ENCODE measurements at places on chromosomes 16 and 17.

DNA sequence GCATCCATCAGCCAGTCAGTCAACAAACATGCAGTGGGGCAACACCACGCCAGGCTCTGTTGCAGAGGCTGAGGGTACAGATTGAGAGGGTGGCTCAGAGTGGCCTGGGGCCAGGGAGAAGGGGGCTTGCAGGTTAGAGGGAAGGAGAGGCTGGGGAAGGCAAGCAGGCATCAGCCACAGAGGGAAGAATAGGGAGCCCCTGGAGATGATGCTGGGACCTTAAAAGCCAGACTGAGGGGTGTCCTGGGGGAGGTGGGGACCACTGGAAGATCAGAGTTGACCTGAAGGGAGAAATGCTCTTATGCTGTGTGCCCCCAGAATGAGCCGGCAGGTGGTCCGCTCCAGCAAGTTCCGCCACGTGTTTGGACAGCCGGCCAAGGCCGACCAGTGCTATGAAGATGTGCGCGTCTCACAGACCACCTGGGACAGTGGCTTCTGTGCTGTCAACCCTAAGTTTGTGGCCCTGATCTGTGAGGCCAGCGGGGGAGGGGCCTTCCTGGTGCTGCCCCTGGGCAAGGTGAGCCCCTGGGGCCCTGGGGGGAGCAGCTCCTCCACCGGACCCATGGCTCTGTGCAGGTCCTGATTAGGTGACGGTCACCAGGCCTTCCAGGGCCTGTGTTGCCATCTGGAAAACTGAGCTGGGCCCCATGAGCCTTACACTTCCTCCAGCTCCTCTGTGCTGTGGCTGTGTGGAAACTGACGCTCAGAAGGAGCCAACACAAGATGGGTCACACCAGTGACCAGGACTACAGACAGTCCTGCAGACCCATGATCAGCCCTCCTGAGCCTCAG lies 1.7 kb downstream of the CORO1A start:
- peak; percentile 29 for DNase-seq

- DNase-seq = no peak
Measured at GRCh38 chr17:81551458-81552243, 502 bp downstream of the FAAP100 start.

DNA sequence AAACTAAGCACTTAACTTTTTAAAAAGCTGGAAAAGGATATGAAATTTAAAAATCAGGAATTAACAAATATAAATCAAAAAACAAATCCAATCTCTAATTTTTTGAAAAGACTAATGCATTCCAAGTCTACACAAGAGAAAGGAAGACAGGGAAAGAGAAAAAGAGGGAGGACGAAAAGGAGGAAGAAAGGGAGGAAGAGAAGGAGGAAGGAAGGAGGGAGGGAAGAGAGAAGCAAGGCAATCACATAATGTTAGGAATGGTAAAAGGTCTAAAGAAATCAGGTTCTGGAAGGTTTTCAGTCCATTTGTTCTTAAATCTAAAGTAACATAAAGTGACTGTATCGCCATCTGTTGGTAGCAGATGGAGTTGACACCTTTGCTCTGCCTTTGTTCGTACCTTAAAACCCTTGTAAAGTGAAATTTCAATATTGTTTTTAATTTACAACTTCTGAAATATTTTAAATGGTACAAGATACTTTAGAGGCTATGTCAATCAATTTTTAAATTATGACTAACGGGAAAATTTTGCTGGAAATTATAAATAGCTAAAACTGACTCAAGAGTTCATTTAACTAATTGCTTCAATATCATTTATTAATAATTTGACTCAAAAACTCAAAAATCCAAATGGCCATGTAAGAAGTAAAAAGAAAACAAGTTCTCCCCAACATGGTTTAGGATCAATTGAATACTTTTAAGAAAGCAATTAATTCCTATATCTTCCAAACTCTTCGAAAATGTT lies 20.4 kb upstream of the CDYL2 start:
- DNase-seq = peak; percentile 21

GRCh38 chr16:29317269-29317668 lies 89.2 kb downstream of the NPIPB11 start:
- no peak for DNase-seq
